ENCODE measurements at places on chromosomes 6 and 20. TPM values are rescaled to one million over a fixed set of nuclear protein-coding genes. Genes with fewer than 3 reads are reported as not detected.

Gene MAN1A1
- 2.0 TPM for polyA plus RNA-seq

Gene NOX3
- polyA plus RNA-seq, result not detected

Gene ADGRG6
- 7.0 TPM for polyA plus RNA-seq

Gene TBXT
- not detected for polyA plus RNA-seq

Gene HTR1E
- not detected for polyA plus RNA-seq

Gene CALHM4
- not detected for polyA plus RNA-seq

Gene PLEKHG1
- polyA plus RNA-seq, result 8.1 TPM

Gene C6orf163
- 0.16 TPM for polyA plus RNA-seq

Gene ECT2L
- 0.04 TPM for polyA plus RNA-seq

Gene SLC17A2
- polyA plus RNA-seq, result not detected

Gene CEP43
- 6.9 TPM for polyA plus RNA-seq

Gene CTCFL
- polyA plus RNA-seq, result not detected

Gene CST4
- polyA plus RNA-seq, result not detected

Gene PSORS1C2
- 0.22 TPM for polyA plus RNA-seq

Gene LST1
- 6.9 TPM for polyA plus RNA-seq
